MCF 10A (cell line): ENCODE measurements at places on chromosomes 3 and 15. TPM values are rescaled to one million over a fixed set of nuclear protein-coding genes. Genes with fewer than 3 reads are reported as not detected.

The HGD gene
- 0.44 and 1.0 TPM in 2 replicates for total RNA-seq

GRCh38 chr3:190366133-190366532 is 21.8 kb upstream of the CLDN16 start:
- H3K4me3 ChIP-seq = no peak overlapping the region
- DNase-seq = peak; percentile 79
- H3K4me1 ChIP-seq = peaks cover 37% of the 10 kb centered on the region
- H3K27me3 ChIP-seq = no peaks in the 10 kb centered on the region
- H3K36me3 ChIP-seq = no peaks in the 10 kb centered on the region
- peak overlapping the region; percentile 87 for H3K27ac ChIP-seq

The FHIT gene
- total RNA-seq = 18.7 and 20.1 TPM in 2 replicates

- H3K36me3 ChIP-seq = no peaks in the 10 kb centered on the region
- peaks cover 6% of the 10 kb centered on the region for H3K4me1 ChIP-seq
- peak overlapping the region; percentile 5 for H3K27ac ChIP-seq
- peak; percentile 95 for DNase-seq
- H3K27me3 ChIP-seq = no peaks in the 10 kb centered on the region
These were observed 8.2 kb downstream of the HDC start for GRCh38 chr15:50257332-50257731.

DNA sequence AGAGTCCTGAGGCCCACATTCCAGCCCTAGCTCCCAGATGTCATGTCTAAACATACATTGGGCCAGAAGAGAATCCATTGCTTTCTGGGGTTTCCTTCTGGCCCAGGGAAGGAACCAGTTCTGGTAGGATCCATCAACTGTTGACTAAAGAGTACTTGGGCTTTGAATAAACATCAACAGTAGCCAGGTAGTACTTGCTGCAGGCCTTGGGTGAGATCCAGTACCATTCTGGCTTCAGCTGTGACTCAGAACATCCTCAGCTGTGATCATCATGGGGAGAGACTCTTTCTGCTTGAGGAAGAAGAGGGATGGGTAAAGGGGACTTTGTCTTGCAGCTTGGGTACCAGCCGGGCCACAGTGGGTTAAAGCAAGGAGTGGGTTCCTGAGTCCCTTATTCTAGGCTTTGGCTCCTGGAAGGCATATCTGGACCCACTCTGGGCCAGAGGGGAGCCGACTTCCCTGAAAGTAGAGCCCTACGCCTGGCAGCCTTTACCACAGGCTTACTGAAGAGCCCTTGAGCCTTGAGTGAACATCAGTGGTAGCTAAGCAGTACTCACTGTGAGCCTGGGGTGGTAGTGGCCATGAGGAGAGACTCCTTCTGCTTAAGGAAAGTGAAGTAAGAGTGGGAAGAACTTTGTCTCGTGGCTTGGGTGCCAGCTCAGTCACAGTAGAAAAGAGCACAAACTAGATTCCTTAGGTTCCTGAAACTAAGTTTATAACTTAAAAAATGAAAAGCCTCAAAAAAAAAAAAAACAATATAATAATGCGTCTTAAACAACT is 128.3 kb downstream of the GOLIM4 start:
- H3K4me1 ChIP-seq = no peaks in the 10 kb centered on the region
- H3K36me3 ChIP-seq = no peaks in the 10 kb centered on the region
- no peak overlapping the region for H3K27ac ChIP-seq

DNA sequence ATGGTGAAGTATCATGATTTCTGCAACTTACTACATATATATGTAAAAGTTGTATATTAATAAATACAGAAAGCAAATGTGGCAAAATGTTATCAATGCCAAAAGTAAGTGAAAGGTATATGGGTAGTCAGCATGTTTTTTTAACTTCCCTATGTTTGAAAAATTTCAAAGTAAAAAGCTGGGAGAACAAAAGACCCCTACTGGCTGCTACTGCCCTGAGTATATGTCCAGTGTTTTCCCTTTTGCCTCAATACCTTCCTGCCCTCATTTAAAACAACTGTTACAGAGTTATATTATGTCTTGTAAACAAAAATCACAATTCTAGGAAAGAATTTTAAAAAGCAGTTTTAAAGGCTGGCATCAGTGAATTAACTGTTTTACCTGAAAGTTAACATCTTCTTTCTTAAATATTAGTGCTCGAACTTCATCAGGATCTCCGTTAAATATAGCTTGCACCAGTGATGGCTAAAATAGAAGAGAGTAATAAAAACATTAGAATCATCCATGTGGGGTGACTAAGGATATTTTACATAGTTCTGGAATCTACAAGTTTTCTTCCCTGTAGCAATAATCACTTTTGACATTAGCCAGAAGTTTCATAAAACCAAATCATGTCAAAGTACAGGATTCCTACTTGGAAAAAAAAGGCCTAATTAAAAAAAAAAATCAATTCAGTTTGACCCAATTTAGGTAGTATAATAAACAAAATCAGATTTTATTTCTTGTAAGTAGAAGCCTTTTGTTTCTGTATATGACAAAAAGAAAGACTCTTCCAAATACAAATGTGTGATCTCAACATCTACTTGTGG is 2.7 kb downstream of the ANKRD28 start:
- H3K36me3 ChIP-seq = peaks cover 44% of the 10 kb centered on the region
- H3K27ac ChIP-seq = peak overlapping the region; percentile 97
- H3K4me1 ChIP-seq = peaks cover 35% of the 10 kb centered on the region
- no peak for DNase-seq
- no peaks in the 10 kb centered on the region for H3K27me3 ChIP-seq

DNA sequence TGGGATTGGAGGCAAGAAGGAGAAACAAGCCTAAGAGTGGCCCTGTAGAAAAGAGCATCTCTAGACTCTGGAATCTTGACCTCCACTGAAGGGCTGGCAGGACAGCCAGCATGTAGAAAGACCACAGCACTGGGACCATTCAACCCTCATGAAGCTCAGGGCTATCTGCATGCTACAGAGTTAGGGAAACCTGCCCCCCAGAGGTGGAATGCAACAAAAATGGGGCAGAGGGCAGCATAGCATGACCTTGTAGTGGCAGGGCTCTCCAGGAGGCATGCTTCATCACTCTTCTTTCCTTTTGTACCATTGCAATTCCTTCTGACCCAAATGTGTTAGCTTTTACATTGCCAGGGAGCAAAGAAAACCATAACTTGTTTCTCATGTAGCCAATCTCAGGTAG is 445.4 kb downstream of the EPHB1 start:
- no peak overlapping the region for H3K27ac ChIP-seq
- H3K4me3 ChIP-seq = no peak overlapping the region
- no peaks in the 10 kb centered on the region for H3K4me1 ChIP-seq
- no peak for DNase-seq
- no peaks in the 10 kb centered on the region for H3K27me3 ChIP-seq

DNA sequence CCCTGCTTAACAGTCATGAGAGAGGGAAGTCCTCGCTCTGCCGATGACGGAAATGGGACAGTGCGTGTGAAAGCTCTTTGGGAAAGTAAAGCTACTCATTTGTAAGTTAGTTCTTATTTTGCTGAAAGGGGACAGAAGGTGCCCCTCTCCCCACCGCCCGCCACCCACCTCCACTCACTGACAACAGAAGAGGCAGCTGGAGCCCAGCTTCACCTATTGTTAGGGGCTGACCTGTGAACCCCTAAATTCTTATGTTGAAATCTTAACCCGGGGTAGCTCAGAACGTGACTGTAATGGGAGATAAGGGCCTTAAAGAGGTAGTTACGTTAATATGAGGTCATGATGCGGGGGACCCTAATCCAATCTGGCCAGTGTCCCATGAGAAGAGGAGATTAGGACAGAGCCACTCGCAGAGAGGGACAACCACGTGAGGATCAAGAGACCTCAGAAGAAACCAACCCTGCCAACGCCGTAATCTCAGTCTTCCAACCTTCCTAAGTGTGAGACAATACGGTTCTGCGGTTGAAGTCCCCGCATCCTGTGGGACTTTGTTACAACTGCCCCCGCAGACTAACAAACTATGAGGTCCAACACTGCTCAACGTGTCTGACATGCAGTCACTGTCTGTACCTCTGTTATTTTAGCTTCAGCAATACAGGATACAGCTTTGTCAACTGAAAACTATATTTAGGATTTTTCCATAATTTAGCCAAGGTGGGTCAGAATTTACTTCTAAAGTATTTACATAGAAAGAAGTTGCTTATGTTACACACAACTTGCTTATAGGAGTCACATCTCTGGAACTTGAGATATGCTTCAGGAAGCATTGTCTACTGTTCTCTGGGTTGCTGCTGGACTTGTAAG is 51.7 kb downstream of the PCSK6 start:
- H3K4me1 ChIP-seq = no peaks in the 10 kb centered on the region
- H3K4me3 ChIP-seq = no peak overlapping the region
- H3K27ac ChIP-seq = no peak overlapping the region

DNA sequence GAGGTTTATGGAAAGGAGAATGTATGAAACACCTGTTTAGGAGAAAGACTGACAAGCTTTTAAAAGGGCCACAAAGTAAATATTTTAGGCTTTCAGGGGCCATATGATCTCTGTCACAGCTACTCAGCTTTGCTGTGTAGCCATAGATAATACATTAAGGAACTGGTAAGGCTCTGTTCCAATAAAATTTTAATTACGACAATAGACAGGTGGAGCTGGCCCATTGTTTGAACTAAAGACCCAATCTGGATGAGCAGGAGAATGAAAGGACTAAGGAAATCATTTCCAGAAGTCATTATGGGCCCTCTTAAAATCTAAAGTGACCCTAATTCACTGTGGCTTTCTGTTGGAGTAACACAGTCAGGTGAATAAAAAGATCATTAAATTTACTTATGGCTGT is 48.5 kb upstream of the SLC12A8 start:
- H3K27me3 ChIP-seq = no peaks in the 10 kb centered on the region
- H3K36me3 ChIP-seq = peaks cover 29% of the 10 kb centered on the region
- no peak for DNase-seq
- no peak overlapping the region for H3K4me3 ChIP-seq

- H3K4me3 ChIP-seq = no peak overlapping the region
- peaks cover 44% of the 10 kb centered on the region for H3K4me1 ChIP-seq
- H3K27me3 ChIP-seq = no peaks in the 10 kb centered on the region
- H3K27ac ChIP-seq = no peak overlapping the region
- peak; percentile 33 for DNase-seq
- H3K36me3 ChIP-seq = peaks cover 28% of the 10 kb centered on the region
These were observed 75.7 kb downstream of the ITGB5 start for GRCh38 chr3:124811436-124811835.

The EPHB1 gene
- not detected in 2 replicates for total RNA-seq

DNA sequence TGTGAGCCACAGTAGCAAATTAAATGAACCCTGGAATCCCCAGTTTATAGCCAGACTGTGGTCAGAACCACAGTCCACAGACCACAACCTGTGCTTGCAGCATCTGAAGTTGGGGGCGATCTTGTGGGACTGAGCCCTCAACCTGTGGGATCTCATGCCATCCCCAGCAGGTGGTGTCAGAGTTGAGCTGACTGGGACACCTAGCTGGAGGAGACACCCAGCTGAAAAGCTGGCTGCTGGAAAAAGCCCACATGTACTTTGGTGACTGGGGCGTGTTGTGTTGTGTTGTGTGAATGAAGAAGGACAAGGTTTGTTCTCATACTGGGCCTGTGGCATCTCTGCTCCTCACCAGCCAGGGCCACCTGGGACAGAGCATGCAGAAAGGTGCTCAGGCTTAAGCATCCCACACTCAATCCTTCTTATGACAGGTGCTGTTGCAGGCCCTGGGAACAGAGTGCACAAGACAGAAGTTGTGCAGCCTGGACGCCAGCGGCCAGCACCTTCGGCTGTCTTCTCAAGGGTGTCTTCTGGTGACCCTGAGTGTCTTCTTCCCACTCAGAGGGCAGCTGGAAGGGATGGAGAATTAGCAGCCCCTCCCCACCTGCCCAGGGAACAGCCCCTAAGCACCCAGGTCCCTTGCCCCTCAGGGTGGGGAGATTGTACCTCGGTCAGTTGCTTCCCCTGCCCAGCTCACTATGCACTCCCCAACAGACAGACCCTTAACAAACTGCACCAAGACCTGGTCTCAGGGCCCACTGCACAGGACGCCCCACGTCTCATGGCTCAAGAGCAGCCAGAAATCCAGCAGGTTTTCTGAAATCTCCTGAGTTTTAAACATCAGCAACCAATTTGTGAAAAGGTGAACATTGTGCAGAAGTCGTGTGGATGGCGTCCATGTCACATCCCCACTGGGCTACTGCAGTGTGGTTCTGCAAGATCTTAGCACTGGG is 2.2 kb upstream of the UROC1 start:
- no peaks in the 10 kb centered on the region for H3K36me3 ChIP-seq
- no peak overlapping the region for H3K4me3 ChIP-seq
- H3K27ac ChIP-seq = no peak overlapping the region
- no peak for DNase-seq
- H3K27me3 ChIP-seq = no peaks in the 10 kb centered on the region

DNA sequence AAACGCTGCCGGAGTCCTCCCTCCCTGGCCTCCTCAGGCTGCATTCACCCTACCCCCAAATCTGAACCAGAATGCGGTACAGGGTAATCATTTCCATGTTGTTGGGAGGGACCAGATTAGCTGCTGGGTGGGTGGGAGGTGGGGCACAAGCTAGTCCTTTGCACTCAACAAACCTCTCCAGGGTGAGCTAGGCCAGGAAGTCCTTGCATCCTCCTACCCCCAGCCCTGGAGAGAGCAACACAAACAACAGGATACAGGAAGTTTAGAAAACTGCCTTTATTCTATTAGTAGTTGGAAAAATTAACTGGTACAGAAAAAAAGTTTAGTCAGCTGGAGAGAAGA is 702 bp upstream of the GPX1 start:
- H3K4me3 ChIP-seq = peak overlapping the region; percentile 95
- no peaks in the 10 kb centered on the region for H3K27me3 ChIP-seq
- peaks cover 98% of the 10 kb centered on the region for H3K36me3 ChIP-seq
- H3K4me1 ChIP-seq = peaks cover 14% of the 10 kb centered on the region
- no peak for DNase-seq

- peak overlapping the region; percentile 81 for H3K4me3 ChIP-seq
- peak overlapping the region; percentile 90 for H3K27ac ChIP-seq
- DNase-seq = no peak
These were observed 161.6 kb downstream of the GAP43 start for GRCh38 chr3:115784739-115785536.

DNA sequence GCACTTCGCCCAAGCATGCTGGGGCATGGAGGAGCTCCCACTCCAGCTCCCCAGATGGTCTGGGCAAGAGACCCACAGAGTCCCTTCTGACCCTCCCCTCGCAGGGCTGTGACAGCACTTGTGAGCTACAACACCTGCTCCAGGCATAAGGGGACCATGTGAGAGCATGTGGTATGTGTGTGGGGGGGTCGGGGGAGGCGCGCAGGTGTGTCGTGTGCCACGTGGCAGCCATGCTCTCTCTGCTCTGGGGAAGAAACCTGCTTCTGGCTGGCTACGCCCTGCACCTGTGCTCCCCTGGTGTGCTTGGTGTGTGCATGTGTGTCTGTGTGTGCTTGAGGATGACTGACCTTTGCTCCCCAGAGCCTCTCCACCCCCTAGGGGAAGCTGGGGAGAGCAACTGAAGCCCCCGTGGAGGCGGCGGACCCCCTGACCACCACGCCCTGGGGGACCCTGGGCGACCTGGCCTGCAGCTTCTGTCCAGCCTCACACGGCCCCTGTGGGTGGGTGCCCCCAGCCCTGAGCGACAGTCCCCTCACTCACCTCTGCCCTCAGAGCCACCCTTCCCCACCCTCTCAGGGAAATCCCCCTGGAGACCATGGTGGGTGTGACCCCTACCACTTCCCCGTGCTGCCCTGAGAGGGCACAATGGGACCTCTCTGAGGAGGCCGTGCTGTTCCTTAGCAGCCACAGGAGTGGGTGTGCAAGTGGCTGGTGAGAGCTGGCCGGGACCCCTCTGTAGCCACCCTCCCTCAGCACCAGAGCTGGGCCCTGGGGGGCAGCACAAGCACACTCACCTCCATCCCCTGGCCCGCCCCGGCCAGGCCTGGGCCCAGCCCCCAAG is 16.6 kb upstream of the SEC13 start:
- no peaks in the 10 kb centered on the region for H3K36me3 ChIP-seq
- H3K27me3 ChIP-seq = peaks cover 39% of the 10 kb centered on the region
- DNase-seq = no peak
- no peak overlapping the region for H3K27ac ChIP-seq
- no peak overlapping the region for H3K4me3 ChIP-seq
